ENCODE measurements at places on chromosomes 3 and 15.

GRCh38 chr3:21705769-21706168 lies 45.2 kb downstream of the ZNF385D start:
- no peak for DNase-seq

DNA sequence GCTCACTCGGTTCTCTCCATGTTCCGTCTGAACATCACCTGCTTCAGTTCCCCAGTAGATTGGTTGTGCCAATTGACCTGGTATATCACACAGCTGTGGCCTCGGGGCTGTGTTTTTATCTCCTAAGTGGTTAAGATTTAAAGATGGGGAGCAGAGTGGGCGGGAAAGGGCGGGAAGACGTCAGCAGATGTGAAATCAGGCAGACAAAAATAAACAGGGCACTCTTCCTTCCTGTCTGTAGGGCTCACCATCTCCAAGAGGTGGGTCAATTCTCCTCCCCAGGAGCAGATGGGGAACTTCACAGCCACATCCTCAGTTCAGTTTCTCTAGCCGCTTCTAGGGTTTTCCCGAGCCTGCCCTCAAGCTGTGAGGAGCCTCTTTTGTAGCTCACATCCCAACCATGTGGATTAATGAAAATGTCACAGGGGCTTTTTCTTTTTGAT lies 26.8 kb upstream of the LIMD1 start:
- peak; percentile 29 for DNase-seq

GRCh38 chr3:87691109-87691508 lies 367.7 kb downstream of the CGGBP1 start:
- no peak for DNase-seq

DNA sequence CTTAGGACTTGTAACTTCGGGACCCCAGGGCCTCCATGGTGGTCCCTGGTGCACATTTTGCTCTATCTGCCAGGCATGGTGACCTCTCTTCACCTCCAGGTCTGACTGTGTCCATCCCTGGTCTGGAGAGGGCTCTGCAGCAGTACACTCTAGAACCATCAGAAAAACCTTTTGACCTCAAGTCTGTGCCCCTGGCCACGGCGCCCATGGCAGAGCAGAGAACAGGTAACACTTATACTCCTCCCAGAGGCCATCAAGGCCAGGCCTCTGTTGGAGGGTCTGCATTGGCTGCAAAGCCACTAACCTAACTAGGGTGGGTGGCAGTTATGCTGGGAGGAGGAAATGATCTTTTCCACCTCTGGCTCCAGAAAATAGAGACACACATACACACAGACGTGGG lies 10.3 kb upstream of the HMCES start:
- no peak for DNase-seq

DNA sequence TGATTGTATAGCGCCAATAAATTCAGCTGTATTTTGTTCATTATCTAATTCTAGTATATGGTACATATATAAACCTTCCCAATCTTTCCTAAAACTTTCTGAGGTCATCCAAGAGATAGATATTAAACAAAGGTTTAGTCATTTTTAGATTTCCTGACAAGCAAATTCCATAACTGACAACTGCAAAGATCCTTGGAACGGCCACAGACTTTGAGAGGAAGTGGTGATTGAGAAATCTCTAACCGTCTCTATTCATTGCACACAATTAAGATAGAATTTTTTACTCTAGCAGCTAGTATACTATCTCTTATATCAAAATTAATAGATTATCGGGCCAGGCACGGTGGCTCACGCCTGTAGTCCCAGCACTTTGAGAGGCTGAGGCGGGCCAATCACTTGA lies 4.7 kb downstream of the CSNK1G1 start:
- no peak for DNase-seq

DNA sequence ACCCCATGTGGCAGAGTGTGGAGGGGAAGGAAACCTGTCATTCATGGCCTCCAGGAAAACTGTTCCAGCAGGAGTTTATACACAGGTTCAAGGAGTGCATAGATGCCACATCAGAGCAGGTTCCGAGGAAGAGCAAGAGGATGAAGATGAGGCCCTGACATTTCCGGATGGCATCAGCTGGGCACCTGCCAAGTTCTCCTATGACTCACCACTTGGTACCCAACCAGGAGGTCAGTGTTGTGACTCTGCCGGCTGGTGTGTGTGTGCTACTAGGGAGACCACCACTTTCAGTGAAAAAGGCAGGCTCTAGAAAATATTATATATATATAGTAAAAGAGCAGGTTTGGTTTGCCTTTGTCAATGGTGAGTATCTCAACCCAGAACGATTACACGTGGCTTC lies 69.3 kb downstream of the NTRK3 start:
- DNase-seq: no peak

GRCh38 chr3:182105875-182106274 lies 394.1 kb downstream of the SOX2 start:
- no peak for DNase-seq

GRCh38 chr3:124707656-124708062 lies 22.6 kb upstream of the UMPS start:
- DNase-seq: no peak

DNA sequence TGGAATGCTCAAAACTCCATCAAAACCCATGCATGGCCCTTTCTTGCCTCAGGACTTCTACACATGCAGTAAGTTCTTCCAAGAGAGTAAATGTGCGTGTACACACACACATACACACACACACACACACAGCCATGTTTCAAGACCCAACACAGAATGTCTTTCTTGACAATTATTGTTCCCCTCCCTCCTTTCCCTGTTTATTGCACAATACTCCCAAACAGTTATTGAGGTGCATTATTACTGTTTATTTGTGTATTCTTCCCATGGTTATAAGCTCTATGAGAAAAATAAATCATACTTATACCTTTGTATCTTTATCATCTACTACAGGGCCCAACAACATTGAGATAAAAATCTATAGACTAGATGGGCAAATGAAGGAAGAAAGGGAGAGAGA lies 523.8 kb upstream of the NAALADL2 start:
- no peak for DNase-seq

- DNase-seq: no peak
Measured at GRCh38 chr3:138477120-138477519, 42.7 kb downstream of the ESYT3 start.

- no peak for DNase-seq
Measured at GRCh38 chr3:16142350-16143025, 32.0 kb upstream of the GALNT15 start.

DNA sequence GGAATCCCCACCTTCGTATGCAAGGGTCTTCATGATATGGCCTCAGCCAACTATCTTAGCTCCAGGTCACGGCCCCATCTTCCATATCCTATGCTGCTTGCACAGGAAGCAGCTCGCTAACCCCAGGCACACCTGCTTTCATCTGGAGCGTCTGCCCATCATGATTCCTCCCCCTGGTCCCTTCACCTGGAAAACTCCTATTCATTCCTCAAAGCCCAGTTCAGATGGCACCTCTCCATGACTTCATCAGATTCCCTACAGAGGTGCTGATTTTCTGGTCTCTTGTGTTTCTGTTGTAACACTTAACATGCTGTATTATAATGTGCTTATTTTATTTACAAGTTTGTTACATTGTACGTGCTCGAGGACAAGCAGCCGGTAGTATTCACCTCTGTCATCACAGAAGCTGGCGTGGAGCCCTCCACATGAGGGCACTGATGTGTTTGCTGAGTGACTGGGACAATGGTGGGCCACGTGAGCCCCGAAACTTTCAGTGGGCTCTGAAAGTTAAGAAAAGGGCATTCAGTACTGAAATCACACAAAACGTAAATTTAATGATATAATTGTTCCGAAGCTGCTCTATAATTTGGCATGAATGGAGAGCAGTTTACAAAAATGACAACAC lies 16.2 kb downstream of the MUC20 start:
- no peak for DNase-seq

- no peak for DNase-seq
Measured at GRCh38 chr15:69647142-69647513, 194.5 kb downstream of the RPLP1 start.

- DNase-seq: no peak
Measured at GRCh38 chr3:67713764-67714469, 59.5 kb upstream of the SUCLG2 start.

DNA sequence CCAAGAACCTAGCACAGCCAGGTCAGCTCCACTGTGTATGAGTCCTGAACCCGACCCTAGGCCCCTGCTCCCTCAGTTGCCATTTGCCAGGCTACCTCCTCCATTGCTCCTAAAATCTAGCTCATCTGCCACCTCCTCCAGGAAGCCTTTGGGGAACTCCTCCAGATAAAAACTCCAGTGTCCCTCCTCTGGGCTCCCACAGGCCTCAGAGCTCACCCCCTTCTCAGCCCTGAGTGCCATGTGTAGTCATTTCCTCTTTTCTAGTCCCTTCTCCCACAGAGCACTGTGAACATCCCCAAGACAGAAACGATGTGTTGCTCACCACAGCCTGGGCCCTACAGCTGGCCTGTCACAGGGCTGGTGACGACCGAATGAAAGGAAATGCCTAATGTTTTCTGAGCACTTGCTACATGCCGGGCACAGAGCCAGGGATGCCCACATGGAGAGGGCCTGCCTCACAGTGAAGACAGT lies 61.0 kb downstream of the IQSEC1 start:
- DNase-seq: peak; percentile 73

GRCh38 chr3:115239717-115240116 lies 92.6 kb upstream of the ZBTB20 start:
- DNase-seq: no peak

Data from CD4-positive, alpha-beta T cell treated with Interleukin-10 for 1 hour (primary cell).